ENCODE measurements at places on chromosomes 3 and 15.

DNA sequence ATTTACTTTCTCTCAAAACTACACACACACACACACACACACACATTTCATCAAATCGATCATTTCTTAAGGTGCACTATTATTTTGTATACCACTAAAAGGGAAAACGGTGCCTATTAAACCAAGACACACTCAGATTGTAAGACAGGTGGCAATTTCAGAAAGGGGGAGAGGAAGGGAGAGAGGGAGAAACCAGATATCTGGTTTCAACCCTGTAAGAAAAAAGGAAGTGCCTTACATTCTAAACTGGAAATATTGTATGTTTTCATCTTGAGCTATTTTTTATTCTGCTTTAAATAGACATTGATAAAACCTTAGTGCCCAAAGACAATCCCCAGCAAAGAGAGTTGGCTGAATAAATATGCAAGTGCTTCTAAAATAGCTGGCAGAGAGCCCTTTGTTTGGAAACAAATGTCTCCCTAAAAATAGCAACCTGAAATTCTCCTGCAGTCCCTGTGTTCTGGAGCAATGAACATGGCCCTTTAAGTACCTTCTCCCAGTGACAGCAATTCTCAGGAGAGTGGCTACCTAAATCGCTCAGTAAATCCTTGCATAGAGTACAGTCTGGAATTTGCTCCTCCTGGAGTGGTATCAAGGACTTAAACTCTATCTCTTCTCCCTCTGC lies 85.7 kb downstream of the RARB start:
- DNase-seq: no peak

DNA sequence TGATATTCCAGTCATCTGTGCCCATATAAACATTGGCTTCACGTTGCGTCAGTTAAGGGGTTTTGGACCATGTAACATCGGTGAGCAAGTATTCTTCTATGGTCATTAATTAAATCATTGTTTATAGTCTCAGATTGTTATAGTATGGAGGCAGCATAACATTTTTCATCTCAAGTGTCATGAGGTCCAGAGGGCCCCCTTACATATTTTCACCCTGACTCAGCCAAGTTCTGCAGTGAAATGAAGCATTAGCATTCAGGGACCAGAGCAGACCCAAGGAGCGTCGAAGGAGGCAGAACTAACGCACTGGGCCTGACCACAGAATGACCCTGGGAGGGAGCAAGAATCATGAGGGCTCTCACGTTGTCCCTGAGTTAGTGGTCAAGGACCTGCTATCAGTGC lies 171.5 kb downstream of the LRTM1 start:
- no peak for DNase-seq

DNA sequence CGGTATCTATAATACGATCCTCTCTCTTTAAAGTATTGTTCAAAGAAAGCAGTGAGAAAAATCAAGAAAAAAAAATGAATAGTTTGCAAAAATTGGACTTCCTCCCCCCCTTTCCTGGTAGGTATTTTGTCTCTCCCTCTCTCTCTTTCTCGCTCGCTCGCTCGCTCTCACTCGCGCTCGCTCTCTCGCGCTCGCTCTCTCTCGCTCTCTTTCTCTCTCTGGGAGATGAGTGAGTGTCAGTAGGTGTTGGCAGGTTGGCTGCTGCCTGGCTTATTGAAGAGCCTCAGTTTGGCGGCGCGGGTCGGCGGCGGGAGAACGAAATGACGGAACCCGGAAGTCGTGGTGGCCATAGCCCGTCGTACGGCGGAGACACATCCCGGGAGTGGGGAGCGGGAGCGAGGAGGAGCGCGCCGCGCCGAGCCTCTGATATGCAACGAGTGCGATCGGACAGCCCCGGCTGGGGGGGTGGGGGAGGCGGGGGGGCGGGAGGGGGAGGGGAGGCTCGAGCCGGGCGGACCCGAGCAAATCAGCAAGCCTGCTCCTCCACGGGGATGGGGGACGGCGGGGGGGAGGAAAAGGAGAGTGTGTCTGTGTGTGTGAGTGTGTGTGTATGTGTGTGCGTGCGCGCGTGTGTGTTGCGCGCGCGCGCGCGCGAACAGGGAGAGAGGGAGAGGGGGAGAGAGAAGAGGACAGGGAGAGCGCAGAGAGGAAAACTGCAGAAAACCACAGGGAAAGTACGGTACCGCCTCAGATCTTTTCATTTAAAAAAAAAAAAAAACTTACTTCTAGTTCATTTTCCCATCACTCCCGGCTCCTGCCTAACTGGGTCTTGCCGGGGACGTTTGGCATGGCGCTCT lies at the start of gene MEIS2:
TSS of gene MEIS2 (minus strand) at position 441 of the 857 bp plus-strand sequence. CDS start 1,083 bp downstream, outside the sequence.
- peak; percentile 95 for DNase-seq

- DNase-seq: no peak
Observed at GRCh38 chr3:150331978-150332568, 76.0 kb upstream of the TSC22D2 start.

- no peak for DNase-seq
Observed at GRCh38 chr3:26307787-26308186, 314.8 kb upstream of the LRRC3B start.

DNA sequence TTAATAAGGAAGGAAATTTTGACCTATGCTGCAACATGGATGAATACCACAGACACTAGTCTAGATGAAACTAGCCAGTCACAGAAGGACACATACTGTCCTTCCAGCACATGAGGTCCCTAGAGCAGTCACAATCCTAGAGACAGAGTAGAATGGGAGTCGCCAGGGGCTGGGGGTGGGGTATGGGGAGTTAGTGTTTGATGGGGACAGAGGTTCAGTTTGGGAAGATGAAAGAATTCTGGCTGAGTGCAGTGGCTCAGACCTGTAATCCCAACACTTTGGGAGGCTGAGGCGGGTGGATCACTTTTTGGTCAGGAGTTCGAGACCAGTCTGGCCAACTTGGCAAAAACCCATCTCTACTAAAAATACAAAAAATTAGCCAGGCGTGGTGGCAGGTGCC lies 99.2 kb downstream of the TPRA1 start:
- no peak for DNase-seq

GRCh38 chr3:72932416-72932815 lies 44.6 kb downstream of the GXYLT2 start:
- no peak for DNase-seq

DNA sequence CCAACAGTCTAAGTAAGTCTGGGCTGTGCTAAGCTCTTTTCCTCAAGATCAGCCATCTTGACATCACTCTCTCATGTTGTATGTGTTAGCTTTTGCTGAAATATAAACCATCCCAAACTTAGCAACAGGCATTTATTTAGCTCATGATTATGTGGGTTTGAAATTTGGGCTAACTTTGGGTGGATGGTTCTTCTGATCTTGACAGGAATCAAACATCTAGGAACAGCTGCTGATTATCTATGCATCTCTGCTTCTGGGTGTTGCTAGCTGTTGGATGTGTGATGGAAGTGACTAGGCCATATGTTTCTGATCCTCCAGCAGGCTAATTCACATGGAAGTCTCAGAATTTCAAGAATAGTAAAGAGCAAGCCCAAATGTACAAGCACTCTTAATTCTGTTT lies 615.2 kb upstream of the TGFBR2 start:
- DNase-seq: no peak

DNA sequence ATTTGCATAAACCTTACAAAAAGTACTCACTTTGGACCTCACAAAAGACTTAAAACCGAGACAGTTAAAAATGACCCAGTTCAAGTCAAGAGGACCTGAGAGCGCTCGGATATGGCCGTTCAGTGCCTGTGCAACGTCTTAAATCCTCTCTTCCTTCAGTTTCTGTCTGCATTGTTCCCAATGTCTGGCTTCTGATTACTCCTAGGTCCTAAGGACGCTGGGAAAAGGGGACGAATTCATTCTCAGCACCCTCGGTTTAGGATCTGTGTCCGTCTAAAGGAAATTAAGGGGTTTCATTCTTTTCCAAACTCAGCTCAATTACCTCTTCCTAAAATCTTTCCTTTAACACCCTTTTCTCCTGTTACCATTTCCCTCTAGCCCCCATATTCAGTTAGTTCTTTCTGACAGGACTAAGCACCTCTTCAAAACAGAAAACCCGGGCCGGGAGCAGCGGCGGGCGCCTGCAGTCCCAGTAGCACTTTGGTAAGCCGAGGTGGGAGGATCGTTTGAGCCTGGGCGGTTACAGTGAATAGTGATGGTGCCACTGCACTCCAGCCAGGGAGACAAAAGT lies 970 bp downstream of the DPPA4 start:
- DNase-seq: no peak
